ENCODE measurements at places on chromosomes 16 and 17.

GRCh38 chr17:78390241-78391050, 12.0 kb downstream of the PGS1 start:
- DNase-seq: peak; percentile 26

DNA sequence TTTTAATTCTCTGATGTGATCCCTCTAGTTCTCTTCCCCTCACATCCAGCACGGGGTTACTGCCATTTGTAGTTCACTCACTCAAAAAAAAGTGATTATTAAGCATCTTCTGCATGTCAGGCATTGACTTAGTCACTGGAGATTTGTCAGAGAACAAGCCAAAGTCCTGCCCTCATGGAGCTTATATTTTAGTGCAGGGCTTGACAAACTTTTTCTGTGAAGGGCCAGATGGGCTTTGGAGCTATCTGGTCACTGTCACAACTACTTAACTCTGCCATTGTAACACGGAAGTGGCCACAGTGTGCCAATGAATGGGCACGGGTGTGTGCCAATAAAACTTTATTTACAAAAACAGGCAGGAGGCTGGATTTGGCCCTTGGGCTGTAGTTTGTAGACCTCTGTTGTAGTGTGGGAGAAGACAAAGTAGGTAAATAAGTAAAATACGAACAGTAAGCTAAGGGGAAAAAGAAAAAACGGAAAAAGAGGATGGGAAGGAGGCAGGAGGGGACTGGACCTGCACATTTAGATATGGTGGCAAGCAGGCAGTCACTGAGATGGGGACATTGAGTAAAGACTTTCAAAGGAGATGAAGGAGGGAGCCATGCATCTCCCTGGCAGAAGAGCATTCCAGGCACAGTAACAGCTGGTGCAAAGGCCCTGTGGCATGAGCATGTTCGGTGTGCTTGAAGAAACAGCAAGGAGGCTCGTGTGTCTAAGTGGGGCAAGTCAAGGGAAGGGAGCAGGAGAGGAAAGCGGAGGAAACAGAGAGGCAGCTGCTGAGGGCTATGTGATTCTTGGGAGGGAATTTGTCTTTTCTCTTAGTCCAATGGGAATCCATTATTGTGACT, 202.8 kb upstream of the CACNG3 start:
- no peak for DNase-seq

DNA sequence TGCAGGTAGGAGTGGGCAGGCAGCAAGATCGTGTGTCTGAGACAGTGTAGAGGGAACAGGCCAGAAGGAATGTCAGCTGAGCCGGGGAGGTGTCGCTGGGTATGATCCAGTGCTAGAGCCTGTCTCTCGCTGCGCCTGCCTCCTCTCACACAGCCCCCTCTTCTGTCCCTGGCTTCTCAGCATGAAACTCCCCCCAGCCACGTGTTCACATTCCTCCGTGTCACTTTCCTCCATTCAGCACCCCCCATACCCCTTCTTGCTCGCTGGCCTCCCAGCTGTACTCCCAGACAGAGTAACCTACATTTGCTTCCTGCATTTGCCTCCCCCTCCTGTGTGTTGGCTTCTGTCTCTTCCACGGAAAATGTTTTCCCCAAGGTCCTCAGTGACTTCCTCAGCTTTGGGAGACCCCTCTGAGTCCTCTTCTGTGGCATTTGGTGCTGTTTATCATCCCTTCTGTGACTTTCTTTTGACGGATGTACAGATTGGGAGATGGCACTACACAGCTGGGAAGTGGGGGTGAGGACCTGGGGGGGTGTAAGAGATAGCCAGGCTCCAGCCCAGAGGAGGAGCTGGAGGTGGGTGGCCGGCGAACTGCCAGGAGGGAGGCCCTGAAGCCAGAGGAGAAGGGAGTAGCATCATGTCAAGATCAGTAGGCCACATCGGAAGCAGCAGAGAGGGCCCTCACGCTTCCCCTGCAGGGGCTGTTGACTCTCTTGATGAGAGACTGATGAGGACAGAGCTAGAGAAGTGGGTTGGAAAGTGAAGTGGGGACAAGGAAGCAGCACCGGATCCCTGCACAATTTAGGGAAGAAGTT, 19.2 kb downstream of the SGF29 start:
- no peak for DNase-seq

GRCh38 chr16:67773569-67774456, 32.5 kb downstream of the RANBP10 start:
- no peak for DNase-seq

GRCh38 chr16:67430504-67430976, 381 bp upstream of the HSD11B2 start:
- no peak for DNase-seq

DNA sequence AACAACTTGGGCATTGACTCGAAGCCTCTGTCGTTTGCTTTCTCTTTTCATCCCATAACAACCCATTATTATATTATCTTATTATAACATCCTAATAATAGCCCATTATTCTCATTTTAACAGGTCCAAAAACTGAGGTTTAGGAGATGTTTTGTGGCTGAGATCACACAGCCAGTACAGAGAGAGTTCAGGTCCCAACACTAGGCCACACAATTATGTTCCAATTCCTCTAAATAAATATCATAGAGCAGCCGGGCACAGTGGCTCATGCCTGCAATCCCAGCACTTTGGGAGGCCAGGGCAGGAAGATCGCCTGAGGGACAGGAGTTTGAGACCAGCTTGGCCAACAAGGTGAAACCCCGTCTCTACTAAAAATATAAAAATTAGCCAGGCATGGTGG, 40.3 kb upstream of the KIFC3 start:
- no peak for DNase-seq

- peak; percentile 53 for DNase-seq
Observed at GRCh38 chr16:324451-325334, 27.8 kb downstream of the AXIN1 start.

DNA sequence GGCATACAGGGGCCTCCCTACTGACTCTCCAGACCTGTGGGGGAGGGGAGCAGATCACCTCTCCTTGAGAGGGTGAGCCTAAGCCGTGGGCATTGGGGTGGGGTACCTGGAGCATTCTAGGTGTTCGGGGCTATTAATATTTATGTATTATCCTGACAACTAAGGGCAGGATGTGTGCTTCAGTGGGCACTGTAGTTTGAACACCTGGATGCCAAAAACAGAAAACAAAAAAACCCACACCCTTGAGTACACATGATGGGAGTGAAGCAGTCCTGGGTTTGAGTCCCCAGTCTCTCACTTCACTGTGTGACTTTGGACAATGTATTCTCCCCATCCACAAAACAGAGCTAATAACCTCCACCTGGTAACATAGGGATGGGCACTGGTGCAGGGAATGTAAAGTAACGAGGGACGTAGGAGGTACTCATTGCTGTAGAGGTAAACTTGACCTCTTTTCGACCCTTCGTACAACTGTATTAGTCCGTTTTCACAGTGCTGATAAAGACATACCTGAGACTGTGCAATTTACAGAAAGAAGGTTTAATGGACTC, 257.8 kb downstream of the CPPED1 start:
- no peak for DNase-seq

- DNase-seq: no peak
Observed at GRCh38 chr17:54544249-54544648, 356.4 kb upstream of the TOM1L1 start.

DNA sequence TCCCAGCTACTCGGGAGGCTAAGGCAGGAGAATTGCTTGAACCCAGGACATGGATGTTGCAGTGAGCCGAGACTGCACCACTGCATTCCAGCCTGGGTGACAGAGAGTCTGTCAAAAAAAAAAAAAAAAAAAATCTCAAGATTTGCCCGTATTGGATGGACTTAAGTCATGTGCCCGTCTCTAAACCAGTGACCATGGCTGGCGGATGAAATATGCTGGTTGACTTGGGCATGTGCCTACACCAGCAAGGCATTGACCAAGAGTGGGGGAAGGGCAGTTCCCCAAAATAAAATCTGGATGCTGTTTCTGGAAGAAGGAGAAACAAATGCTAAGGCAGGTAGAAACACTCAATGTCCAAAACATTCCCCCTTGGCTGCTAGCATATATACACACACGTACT, 21.5 kb upstream of the COL1A1 start:
- DNase-seq: no peak

DNA sequence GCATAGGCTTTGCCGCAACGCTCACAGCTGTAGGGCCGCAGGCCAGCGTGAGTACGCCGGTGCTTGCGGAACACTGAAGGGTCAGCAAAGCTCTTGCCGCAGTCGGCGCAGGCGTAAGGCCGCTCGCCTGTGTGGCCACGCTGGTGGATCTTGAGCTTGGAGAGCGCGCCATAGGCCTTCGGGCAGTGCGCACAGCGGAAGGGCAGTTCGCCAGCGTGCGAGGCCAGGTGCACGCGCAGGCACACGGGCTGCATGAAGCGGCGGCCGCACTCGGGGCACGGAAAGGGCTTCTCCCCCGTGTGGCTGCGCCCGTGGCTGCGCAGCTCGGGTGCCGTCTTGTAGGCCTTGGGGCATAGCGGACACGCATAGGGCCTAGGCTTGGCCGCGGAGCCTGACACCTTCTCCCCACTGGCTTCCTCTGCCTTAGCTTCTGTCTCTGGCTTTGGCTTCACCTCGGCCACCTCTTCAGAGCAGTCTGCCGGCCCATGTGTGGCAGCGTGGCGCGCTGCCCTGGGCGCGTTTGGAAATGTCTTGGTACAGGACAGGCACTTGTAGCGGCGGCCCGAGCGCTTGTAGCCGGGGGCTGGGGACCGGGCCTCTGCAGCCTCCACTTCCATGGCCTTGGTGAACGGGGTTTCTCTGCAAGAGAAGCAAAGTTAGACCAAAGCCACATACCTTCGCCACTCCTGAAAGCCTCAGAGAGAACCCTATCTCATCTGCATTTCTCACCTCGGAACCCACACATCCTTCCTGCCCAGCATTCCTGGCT, 10.0 kb downstream of the ZNF668 start:
- DNase-seq: peak; percentile 64

DNA sequence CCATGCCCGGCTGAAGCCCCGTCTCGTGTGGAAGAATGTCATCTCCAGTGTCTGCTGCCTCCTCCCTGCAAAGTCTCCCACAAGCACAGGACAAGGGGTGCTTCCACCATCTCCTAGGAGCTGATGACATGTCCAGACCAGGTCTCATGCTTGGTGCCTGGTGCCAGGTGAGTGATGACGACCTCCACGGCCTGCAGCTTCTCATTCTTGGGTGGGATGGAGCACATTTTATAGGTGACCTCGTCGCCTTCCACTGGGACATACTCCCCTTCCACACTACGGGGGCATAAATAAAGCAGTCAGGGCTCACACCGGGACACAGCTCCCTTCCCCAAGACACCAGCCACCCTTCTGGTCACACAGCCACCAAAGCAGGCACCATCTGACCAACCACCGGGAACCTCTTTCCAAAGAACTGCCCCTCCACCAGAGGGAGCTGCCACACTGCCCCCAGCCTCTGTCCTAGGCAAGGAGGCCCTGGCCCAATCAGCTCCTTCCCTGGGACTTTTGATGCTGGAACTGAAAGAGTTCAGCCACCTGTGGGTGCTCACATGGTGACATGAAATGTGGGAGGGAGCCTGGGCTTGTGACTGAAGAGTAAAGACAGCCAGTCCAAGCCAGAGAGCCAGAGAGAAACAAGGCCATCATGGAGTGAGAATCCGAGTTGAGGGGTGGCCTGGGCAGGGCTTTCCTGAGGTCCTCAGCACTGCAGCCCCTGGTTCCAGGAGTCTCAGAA, 13.6 kb downstream of the CARHSP1 start:
- no peak for DNase-seq

DNA sequence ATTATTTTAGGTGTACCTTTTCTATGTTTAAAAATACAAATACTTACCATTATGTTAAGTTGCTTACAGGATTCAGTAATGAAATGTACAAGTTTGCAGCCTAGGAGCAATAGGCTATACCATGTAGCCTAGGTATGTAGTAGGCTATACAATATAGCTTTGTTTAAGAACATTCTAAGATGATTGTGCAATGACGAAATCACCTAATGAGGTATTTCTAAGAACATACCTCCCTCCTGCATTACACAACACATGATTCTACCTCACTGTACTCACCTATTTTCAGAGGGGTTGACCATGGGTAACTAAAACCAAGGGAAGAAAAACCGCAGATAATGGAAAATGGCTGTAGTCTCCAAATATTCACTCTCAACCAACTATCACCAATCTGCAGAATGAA, 35.3 kb upstream of the TBC1D3K start:
- DNase-seq: no peak

DNA sequence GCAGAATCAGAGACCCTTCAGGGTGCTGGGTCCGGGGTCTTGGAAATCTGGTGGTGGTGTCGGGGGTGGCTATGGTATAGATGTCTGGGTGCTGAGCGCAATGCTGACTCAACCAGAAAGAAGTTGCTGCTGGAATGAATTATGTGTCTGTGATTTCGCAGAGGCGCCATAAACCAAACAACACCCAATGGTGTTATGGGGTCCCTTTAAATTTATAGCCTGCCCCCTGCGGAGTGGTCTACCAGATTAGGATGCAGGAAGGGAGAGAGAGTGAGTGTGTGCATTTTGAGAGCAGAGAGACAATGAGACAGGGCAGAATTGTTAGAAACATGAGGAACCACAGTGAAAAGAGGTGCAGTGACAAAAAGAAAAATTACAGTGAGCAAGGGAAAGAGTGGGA, 100.7 kb upstream of the CDH11 start:
- no peak for DNase-seq
